Activated naive CD4-positive, alpha-beta T cell treated with anti-CD3 and anti-CD28 coated beads, Interleukin-2, amount 50 U/mL, for 72 hours (primary cell): ENCODE measurements at places on chromosomes 3 and 15. TPM values are rescaled to one million over a fixed set of nuclear protein-coding genes. Genes with fewer than 3 reads are reported as not detected.

ITIH3 gene
- total RNA-seq, result not detected

ETFA gene
- 173 TPM for total RNA-seq

GRCh38 chr15:41882689-41883483, 11.0 kb downstream of the SPTBN5 start:
- DNase-seq, result no peak

- no peak for DNase-seq
Observed at GRCh38 chr15:68823561-68823960, 2.9 kb upstream of the ANP32A start.

DNA sequence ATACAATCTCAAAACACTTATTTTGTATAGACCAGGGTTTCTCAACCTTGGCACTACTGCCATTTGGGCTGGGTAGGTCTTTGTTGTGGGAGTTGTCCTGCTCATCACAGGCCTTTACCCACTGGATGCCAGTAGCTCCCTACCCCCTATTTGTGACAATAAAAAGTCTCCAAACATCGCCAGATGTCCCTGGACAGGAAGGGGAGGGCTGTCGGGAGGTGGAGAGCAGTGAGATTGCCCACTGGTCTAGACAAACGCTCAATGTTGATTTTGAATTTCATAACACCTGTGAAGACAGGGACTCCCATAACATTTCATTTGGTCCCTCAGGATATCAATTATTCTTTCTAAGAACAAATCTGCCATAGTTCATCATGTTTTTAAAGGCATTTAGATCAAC, 151.7 kb upstream of the PTPRG start:
- no peak for DNase-seq
